ENCODE measurements at places on chromosomes 13 and 19.
A peak's percentile ranks its signal among the peaks of the same experiment; 100 is the strongest.

DNA sequence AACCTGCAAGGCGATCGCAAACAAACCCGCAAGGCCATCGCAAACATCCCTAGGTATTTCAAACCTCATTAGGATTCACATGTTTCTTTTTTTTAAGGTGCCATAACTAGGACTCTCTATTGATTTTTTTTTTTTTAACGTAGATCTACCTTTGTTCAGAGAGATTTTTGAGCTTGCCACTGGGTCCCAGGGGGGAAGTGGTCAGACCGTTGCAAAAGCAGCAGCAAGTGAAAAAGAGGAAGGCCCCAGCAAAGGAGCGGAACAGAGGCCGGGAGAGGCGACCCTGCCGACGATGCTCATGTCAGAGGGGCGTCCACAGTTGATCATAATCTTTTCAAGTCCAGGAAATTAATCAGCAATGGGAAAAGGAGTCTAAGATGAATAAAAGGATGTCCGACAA is 32.7 kb upstream of the FLT1 start:
- DNase-seq = no peak

- DNase-seq = no peak
Measured at GRCh38 chr13:80751854-80752253, 410.9 kb upstream of the SPRY2 start.

DNA sequence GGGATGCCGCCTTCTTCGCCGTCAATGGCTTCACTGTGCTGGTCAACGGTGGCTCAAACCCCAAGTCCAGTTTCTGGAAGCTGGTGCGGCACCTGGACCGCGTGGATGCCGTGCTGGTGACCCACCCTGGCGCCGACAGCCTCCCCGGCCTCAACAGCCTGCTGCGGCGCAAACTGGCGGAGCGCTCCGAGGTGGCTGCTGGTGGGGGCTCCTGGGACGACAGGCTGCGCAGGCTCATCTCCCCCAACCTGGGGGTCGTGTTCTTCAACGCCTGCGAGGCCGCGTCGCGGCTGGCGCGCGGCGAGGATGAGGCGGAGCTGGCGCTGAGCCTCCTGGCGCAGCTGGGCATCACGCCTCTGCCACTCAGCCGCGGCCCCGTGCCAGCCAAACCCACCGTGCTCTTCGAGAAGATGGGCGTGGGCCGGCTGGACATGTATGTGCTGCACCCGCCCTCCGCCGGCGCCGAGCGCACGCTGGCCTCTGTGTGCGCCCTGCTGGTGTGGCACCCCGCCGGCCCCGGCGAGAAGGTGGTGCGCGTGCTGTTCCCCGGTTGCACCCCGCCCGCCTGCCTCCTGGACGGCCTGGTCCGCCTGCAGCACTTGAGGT is 7.0 kb downstream of the MAP1S start:
- DNase-seq = no peak

DNA sequence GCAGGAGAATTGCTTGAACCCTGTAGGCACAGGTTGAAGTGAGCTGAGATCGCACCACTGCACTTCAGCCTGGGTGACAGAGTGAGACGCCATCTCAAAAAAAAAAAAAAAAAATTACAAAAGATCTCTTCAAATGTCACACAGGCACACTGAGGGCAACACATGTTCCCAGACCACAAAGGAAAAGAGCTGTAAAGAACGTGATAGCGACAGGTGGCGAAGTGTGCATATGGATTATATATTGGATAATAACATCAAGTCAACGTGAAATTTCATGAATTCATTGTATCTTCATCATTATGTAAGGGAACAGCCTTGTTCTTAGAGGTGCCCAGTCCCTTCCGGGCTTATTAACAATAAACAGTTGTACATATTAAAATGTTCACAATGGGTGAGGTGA is 31.8 kb upstream of the DPP9 start:
- DNase-seq = no peak

- DNase-seq = no peak
Measured at GRCh38 chr13:109243311-109243951, 543.0 kb downstream of the IRS2 start.

DNA sequence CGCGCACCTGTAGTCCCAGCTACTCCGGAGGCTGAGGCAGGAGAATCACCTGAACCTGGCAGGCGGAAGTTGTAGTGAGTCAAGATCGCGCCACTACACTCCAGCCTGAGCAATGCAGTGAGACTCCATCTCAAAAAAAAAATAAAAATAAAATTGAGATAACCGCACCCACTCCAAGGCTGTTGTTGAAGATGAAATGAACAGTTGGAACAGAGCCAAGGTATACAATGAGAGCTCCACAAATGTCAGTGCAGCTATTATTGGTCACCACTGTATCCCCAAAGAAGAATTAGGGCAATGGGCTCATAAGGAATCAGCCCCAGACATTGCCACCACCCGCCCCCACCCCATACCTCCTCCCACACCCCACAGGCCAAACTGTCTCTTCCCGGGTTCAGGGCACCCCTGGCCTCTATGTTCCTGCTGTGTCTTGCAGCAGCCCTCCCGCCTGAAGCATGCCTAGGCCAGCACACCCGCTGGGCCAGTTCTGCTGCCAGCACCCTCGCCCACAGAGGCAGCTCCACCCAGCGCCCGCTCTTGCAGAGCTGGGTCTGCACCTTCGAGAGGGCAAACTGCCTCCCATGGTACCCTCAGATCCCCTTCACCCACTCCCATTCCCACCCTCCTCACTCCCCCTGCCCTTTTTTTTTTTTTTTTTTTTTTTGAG is 3.5 kb upstream of the S1PR5 start:
- no peak for DNase-seq

- DNase-seq = no peak
Measured at GRCh38 chr13:24127116-24127631, 33.3 kb upstream of the SPATA13 start.

DNA sequence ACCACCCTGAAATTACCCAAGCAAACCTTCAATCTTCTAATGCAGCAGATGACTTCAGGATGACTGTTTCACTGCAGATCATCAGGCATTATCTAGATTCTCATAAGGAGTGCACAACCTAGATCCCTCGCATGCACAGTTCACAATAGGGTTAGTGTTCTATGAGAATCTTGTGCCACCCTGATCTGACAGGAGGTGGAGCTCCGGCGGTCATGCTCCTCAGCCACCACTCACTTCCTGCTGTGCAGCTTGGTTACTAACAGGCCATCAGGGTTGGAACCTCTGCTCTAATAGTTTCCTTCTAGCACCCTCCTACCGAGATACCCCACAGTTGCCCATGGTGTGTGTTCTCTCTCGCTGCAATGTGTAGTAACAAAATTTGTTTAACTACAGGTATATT is 442.8 kb downstream of the FGF14 start:
- DNase-seq = no peak

DNA sequence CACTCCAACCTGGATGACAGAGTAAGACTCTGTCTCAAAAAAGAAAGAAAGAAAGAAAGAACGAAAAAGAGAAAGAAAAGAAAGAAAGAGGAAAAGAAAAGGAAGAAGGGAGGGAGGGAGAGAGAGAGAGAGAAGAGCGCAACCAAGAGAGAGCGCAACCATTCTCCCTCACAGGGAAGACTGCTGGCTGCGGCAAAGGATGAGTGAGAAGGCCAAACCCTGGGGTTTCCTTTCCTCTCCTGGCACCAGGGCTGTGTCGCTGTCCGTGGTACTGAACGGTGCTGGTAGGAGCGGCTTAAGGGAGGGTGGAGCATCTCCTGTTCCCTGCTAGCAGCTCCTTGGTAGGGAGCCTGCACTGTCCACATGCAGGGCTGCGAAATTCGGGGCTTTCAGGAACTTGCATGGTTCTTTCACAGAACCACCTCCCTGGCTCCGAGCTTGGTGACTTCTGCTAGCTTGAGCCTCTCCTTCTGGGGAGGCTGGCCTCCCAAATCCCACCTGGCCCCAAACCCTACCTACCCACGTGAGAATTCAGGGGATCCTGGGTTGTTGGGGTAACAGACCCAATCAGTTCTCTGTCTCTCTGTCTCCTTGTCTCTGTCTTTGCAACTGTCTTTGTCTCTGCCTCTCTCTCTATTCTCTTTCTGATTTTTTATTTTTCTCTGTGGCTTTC is 51.1 kb upstream of the ZNRF4 start:
- DNase-seq = no peak

- no peak for DNase-seq
Measured at GRCh38 chr13:97316390-97316789, 94.3 kb downstream of the MBNL2 start.

DNA sequence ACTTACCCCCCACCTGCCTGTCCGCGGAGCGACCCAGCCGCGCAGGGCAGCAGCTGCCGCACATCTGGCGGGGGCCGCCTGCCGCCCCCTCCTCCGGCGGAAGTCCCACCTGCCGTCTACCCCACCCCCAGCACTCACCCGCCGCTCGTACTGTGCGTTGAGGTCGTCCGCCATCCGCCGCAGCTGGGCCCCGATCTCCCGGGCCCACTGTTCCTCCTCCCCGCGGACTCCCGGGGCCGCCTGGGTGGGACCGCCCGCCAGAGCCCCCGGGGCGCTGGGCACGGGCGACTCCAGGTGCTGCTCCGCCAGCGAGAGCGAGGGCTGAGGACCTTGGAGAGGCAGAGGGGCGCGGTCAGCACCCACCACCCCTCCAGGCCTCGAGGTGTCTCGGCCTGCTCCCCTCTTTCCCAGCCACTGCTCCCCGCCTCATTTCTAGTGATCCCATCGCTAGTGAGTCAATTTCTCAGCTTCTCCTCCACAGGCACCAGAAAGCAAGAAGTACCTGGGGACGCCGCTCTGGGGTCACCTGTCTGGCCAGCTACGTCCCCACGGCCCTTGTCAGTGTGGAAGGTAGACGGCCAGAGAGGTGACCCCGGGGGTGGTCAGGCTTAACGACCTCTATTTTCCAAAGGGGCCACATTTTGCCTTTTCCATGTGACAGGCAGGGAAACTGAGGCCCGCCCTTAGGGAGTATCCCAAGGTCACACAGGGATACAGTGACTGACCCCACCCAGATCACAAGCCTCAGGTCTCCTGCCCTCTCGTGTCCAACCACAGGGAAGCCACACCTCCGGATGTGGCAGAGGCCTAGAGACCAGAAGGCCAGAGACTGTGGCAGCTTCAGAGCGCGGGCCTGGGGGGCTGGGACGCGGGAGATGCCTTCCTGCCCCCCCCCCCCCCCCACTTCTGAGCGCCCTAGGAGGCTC is 4.3 kb downstream of the BBC3 start:
- peak; percentile 54 for DNase-seq

GRCh38 chr13:77779552-77780272 is 82.2 kb downstream of the SLAIN1 start:
- no peak for DNase-seq

GRCh38 chr19:48963371-48964204 is 1.5 kb upstream of the FTL start:
- DNase-seq = no peak

DNA sequence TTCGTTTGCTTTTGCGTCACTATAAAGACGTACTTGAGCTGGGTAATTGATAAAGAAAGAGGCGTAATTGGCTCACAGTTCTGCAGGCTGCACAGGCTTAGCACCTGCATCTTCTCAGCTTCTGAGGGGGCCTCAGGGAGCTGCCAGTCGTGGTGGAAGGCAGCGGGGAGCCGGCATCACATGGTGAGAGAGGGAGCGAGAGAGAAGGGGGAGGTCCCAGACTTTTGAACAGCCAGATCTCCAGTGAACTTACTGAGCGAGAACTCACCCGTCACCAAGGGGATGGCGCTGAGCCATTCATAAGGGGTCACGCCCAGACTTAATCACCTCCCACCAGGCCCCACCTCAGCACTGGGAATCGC is 58.7 kb upstream of the F7 start:
- DNase-seq = no peak

- DNase-seq = no peak
Measured at GRCh38 chr13:66492479-66492878, 737.7 kb downstream of the PCDH9 start.

GRCh38 chr19:18396471-18397241 is 766 bp downstream of the LRRC25 start:
- no peak for DNase-seq

- peak; percentile 3 for DNase-seq
Measured at GRCh38 chr13:32246468-32246867, 68.7 kb downstream of the ZAR1L start.

DNA sequence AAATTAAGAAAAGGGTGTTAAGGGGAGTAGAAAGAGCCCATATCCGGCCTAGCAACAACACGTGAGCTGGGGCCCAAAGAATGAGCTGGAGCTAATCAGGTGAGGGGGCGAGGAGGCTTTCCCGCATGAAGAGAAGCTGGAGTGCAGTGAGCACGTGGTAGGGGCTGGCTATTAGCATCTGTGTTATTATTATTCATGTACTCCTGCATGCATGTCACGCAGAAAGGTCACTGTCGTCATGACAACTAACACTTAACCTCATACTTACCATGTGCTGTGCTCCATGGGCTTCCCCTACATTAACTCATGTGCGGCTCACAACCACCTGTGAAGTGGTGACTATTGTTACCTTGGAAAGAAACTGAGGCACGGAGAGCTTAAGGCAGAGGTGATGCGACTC is 227.6 kb upstream of the UBL3 start:
- DNase-seq = peak; percentile 75

- DNase-seq = no peak
Measured at GRCh38 chr19:4327877-4328242, 10.8 kb downstream of the STAP2 start.

DNA sequence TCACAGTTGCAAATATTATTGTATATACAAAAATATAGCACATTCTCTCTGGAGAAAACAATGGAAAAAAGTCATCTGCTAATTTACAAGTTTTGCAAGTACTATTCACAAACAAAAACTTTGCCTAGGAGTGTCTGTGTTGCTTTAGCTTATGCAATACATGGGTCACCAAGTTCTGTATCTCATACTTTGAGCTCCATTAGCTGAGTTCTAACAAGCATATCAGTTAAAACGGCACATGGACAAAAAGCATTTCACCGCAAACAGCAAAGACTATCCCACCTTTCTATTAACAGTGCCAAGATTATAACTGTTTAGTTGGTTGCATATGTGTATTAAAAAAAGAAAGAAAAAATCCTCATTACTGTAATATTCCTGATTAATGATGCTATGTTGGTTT is 4.6 kb downstream of the SPRY2 start:
- no peak for DNase-seq

GRCh38 chr13:43666403-43666802 is 120.4 kb downstream of the ENOX1 start:
- DNase-seq = no peak

GRCh38 chr19:35109395-35110112 is 6.1 kb upstream of the FXYD3 start:
- DNase-seq = no peak

- DNase-seq = peak; percentile 57
Measured at GRCh38 chr19:38793177-38793576, 4.2 kb downstream of the LGALS7B start.

All from DMS79 treated with DMSO at 0.1 percent for 48 hours (cell line).